ENCODE measurements at places on chromosomes 16 and 17.

GRCh38 chr16:85377388-85378144 lies 235.6 kb upstream of the GSE1 start:
- DNase-seq = no peak

DNA sequence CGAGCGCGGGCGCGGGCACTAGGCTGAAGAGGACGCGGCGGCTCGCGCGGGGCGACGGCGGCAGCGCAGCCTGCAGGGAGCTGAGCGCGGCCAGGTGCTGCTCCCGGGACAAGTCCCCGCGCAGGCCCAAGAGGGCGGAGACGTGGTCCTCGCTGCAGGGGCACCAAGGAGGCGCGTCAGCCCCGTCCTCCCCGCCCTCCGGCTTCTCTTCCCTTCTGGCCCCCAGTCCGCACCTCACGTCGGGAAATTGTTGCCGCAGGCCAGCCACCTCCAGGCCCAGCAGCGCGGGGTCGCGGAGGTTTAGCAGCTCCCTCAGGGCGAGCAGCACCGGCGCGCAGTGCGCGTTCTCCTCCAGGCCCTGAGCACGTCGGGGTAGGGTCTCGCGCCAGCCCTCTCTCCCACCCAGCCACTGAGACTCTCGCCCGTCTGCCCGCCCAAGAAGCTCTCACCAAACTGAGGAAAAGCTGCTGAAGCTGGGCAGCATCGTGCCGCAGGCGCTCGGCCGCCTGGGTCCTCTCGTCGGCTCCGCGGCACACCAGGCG lies 761 bp upstream of the MATCAP1 start:
- DNase-seq = no peak

DNA sequence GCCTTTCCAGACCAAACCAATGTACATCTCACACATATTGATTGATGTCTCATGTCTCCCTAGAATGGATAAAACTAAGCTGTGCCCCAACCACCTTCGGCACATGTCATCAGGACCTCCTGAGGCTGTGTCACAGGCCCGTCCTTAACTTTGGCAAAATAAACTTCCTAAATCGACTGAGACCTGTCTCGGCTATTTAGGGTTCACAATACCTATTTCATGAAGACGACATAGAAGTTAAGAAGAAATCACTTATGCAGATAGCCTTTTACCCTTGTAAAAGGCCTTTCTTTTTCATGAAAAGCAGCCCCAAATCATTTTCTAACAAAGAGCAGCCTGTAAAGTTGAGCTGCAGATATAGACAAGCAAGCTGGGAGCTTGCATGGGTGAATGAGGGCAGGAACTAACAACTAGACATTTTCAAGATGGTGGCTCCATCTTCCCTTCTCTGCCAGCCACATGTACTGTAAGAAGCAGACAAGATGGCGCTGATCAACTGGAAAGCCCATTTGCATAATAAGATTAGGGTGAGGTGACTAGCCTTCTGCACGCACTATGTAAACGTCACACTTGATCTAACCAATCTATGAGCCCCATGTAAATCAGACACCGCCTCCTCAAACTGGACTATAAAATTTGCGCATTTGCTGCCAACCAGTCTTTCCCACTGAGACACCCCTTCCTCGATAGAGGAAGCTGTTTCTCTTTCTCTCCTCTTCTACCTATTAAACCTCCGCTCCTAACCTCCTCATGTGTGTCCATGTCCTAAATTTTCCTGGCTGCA lies 4.7 kb upstream of the KDM8 start:
- no peak for DNase-seq

- no peak for DNase-seq
These were observed 11.1 kb downstream of the VAC14 start for GRCh38 chr16:70789595-70790447.

- no peak for DNase-seq
These were observed 863.2 kb upstream of the GOT2 start for GRCh38 chr16:59597269-59597668.

GRCh38 chr16:53041320-53042051 lies 11.2 kb downstream of the CHD9NB start:
- DNase-seq = no peak

- DNase-seq = no peak
These were observed 13.2 kb downstream of the TERF2IP start for GRCh38 chr16:75660726-75661302.

DNA sequence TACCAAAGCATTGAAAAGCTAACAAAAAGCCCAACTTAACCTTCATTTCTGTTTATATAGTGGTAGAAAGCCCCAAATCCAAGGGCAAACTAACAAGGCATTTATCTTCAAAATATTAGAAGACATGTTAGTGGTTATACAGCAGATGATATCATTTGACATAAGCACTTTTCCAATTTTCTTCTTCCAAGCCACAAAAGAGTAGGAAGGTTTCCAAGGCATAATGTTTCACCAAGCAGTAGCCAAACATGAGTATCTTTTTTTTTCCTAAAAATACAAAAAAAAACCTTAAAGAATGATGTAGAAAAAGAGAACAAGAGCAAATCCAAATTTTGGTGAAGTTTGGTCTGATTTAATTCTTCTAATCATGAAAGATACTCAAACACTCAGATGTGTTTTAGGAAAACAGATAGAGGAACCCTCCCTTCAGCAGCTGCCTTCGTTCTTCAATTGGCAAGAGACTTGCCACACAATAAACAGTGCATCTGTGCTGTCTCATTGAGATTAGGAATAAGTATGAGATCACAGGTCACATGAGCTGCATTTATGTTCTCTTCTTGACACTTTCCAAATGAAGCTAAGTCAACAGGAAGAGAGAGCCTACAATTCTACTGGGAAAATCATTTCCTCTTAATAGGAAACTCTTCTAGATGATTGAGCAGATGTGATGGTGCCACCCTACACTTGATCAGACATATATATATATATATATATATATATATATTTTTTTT lies 106.7 kb downstream of the TTC19 start:
- no peak for DNase-seq

All from stimulated activated CD4-positive, alpha-beta T cell treated with anti-CD3 and anti-CD28 coated beads, Interleukin-1b, Interleukin-23, amount 100 ng/mL, for 1 hour (primary cell).